ENCODE measurements at places on chromosomes 12 and 14.

DNA sequence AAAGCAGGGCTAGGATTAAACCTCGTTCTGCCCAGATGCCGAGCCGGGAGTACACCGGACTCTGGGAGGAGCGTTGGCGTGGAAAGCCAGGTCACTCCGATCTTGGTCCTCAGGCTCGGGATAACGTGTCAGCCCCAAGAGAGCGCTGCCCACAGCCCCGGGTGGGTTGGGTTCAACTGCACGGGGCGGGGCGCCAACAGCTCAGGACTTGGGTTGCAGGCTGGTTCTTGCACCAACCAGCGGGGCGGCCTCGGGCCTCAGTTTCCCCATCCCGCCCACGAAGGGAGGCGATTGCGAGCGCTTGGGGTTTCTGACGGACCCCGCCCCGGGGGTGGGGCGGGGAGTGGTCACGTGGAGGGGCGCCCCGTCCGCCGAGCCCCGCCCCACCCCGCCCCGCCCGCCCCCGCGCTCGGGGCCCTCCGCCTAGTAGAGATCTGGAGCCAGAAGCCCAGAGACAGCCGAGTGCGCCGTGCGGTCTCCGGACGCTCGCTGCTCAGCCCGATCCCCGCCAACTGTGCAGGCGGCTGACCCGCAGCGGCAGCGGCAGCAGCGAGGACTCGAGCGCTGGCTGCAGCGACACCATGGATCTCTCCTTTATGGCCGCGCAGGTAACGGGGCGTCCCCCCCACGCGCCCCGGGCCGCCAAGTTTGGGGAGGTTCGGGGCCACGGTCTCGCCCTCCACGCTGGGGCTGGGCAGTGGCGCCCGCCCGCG, at the start of gene C14orf132:
TSS of gene C14orf132 (plus strand) at position 443 of the 713 bp plus-strand sequence. CDS start at position 582, 139 bp downstream.
- DNase-seq: peak; percentile 83

- DNase-seq: no peak
These were observed 164.2 kb downstream of the CCER1 start for GRCh38 chr12:90790747-90791146.

GRCh38 chr12:47079981-47080724, 394 bp upstream of the AMIGO2 start:
- peak; percentile 46 for DNase-seq

- no peak for DNase-seq
These were observed 8.0 kb downstream of the OAS2 start for GRCh38 chr12:112986291-112986800.

DNA sequence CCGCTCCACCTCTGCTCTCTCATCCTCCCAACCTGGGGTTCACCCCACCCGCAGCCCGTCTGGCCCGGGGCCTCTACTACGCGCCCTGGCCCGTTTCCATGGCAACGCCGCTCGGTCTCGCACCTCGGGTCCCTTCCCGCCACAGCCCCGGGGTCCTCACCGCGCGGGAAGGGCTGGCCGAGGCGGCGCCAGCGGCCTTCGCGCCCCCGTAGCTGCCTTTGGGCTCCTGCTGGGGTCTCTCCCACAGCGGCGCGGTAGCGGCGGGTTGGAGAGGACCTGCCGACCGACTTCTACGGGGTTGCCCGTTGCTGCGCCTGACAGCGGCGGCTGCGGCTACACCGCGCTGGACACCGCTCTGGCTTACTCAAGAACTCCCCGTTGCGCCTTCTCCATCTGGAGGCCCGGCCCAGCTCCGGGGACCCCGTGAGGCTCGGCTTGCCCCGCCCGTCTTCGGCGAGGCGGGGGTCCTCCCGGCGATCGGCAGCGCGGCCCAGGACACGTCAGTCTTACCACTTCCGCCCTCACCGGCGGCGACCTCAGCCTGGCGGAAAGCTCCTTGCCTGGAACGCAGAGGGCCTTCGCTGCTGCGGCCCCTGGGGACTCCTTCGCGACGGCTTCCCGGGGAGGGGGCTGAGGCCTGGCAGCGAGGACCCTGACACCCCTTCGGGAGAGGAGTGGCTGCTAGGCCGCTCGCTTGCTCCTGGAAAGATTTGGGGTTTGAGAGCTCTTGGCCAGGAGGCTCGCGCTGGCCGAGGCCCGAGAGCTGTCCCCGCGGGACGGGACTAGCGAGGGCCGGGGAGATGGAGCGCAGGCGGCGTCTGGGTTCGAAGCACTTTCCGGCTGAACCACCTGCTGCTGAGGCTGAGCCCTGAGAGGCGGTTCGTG, at the start of gene TM9SF1:
TSS of gene TM9SF1 (minus strand) at position 256 of the 885 bp plus-strand sequence. CDS start 422 bp downstream, outside the sequence.
- peak; percentile 91 for DNase-seq

- no peak for DNase-seq
These were observed 19.4 kb upstream of the ZDHHC22 start for GRCh38 chr14:77161011-77161410.

DNA sequence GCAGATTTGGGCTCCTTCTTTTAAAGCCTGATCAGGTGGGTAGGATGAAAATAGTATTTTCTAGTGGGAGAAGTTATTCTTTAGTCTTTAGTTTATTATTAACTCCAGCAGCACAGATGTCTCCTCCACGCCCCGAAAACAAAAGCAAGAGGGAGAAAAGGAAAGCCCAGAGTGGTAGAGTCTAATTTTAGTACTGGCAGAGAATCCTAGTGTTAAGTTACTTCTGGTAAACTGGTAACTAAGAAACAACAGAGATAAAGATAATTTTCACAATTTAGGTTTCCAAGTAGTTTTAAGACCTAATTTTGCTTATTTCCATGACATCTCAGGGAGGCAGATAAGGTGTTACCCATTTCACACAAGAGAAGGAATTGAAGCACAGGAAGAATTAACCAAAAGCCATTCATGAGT, 16.3 kb downstream of the ATP5MC2 start:
- no peak for DNase-seq

- DNase-seq: no peak
These were observed 106.1 kb downstream of the DAD1 start for GRCh38 chr14:22482782-22483553.

All from glutamatergic neuron (in vitro differentiated cells).